Neural crest cell (in vitro differentiated cells): ENCODE measurements at places on chromosomes 11 and 22.

GRCh38 chr11:96366024-96366423 lies 23.0 kb upstream of the MAML2 start:
- no peak for DNase-seq

- peak; percentile 83 for DNase-seq
Measured at GRCh38 chr11:67262731-67263675, 3.3 kb upstream of the GRK2 start.

- no peak for DNase-seq
Measured at GRCh38 chr22:20857247-20857643, 1.4 kb downstream of the PI4KA start.

GRCh38 chr11:6393989-6394670 lies 3.9 kb downstream of the SMPD1 start:
- no peak for DNase-seq

DNA sequence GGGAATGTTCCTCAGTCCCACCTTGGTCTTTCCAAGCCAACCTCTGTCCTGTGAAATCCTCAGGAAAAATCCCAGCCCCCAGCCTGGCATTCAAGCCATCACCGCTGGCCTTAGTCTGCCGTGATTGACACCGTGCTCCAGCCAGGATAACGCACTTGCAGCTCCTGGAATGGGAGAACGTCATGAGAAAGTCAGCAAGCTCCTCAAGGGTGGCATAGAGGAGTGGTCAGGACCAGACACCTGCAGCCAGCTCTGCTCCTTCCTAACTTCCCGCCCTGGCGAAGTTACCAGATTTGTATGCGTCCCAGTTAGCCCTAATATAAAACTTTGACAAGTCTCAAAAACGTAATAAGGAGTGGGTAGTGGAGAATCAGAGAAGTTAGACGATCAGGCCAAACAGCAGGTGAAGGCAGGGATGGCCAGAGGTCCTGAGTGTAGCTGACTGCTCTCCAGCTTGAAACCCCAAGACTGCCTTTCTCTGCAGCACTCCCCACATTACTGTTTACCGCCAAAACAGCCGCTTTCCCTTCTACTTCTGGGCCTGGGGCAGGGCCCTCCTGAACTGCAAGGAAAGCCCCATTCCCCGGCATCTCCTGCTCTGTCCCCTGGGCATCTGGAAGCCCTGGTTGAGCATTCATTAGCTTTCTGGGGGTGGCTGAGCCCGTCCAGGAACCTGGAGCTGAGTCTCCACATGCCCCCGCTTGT lies 1.3 kb upstream of the DKK3 start:
- DNase-seq, result no peak

DNA sequence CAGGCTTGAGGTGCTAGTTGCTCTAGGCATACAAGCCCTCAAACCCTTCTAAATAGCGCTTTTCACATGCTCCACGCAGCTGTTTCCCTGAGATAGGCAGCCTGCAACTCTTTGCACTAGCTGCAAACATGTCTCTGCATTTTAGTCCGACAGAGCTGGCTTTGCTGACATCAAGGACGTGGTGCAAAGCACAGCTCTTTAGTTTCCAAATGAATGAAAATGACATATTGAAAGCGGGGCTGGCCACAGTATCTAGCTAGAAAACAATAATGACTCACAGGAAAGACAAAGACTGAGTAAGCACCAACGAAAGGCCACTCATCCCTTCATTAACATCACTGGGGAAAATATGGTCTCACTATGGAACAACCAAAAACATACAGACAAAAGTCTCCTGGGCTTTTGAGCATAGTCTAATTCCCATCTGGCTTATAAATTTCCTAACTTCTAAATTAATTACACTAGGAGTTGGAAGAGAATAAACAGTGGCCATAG lies 15.3 kb upstream of the ZC3H12C start:
- DNase-seq, result no peak

DNA sequence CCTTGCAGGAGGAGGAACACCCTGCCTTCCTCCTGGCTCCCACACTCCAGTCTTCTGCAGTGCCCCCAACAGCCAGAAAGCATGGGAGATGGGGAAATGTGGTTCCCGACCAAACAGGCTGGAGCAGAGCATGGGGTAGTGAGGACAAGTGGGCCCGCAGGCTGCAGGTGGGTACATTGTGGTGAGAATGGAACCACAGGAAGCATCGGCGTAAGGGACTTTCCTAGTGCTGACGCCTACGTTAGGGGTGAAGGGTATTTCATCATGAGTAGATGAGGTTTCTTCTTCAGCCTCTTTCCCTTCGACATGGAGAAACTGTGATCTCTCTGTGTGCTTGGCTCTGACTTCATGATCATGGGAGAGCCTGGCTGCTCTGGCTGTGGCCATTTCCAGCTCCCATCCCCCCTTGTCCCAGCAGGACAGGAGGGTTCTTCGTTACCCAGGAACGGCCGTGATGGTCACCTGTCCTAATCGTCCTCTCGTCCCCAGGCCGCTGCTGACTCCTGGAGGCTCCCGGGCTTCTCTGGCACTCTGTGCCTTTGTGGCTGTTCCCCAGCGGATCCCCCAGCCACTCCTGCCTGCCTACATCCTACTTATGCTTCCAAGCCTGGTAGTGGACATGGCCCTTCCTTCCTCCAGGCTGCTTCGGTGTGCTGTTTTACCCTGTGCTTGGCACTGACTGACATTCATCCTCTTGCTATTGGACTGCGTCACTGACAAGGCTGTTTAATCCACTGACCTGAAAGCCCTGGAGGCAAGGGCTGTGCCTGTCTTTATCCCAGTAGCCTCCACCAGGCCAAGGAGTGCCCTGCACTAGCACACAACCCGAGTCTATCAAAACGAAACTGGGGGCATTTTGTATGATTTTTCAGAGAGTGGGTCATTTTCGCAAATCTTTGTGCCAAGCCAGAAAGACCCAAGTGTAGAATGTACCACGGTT lies 65.2 kb upstream of the CECR2 start:
- DNase-seq, result no peak

GRCh38 chr11:38476808-38477575 lies 1879.0 kb upstream of the RAG2 start:
- DNase-seq, result no peak

- DNase-seq, result no peak
Measured at GRCh38 chr11:46676436-46677158, 23.8 kb downstream of the ARHGAP1 start.

DNA sequence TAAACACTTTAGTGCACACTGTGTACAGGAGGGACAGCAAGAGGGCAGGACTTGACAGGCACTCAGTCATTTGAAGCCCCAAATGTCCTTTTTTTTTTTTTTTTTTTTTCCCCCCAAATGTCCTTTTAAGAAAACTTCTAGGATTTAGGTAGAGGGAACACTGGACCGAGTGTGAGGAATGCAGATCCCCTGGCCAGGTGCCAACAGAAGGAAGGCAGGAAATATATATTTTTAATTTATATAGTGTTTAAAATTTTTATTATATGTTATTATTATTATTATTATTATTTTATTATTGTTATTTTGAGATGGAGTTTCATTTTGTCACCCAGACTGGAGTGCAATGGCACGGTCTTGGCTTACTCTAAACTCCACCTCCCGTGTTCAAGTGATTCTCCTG lies 35.5 kb downstream of the ARHGAP8 start:
- no peak for DNase-seq

DNA sequence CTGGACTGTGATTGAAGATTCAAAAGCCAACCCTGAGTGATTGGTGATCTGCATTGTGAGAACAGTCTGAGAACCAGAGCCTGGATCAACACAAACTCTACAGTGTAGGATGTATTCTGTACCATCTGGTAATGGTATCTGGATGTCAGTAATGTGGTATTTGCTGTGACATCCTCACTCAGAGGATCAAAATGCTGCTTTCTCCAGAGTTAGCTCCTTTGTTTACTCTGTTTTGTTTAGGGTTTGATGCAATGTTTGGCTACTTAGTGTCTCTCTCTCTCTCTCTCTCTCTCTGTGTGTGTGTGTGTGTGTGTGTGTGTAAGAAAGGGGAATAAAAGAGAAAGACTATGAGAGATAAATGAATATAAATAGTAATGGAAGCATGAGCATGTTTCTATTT lies 24.3 kb downstream of the CASP4 start:
- DNase-seq, result no peak

DNA sequence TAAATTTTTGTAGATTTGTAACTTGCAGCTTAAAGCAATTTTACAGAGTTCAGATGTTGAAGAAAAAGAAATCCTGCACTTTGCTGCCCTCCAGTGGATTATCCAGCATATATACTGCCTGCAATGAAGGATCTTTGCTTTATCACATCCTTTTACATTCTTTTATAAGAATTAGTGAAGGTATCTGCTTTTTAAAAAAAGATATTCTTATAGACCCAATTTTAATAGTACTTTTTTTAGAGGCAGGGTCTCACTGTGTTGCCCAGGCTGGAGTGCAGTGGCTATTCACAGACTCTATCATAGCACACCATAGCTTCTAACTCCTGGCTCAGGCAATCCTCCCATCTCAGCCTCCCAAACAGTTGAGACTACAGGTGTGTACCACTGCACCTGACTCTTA lies 60.7 kb downstream of the TTC17 start:
- peak; percentile 23 for DNase-seq

- no peak for DNase-seq
Measured at GRCh38 chr22:37633089-37633624, 6.3 kb upstream of the SH3BP1 start.

DNA sequence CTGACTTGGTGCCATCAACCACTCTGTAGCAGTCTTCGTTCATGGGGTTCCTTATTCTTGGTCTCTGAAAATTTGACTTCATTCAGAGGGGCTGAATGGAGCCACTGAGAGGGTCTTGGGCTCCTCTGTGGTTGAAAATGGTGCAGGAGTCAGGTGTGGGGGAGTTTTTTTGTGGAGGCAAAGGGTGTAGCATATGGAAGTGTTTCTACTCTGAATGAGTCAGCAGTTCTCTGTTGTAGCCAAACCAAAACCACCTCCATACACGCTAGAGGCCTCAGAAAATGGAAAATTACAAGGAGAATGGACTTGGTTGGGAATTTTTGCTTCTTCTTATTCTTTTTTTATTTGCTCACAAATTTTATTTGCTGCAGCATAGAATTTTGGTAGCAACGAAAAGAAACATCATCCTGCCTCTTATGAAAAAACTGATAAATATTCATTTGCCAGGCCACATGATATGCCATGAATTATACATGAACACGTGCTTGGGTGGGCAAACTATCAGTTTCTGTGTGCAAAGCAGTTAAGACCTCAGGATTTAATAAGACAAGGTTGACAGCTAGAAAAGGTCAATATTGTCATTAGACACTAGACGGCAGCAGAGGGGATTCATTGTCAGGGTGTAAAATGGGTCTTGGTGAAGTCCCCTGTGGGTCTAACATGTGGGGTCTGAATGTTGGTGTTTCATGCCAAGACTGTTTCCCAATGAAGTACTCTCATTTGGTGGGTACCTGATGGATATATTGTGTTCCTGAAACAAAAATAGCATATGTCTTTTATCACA lies 111.7 kb downstream of the MYO18B start:
- DNase-seq, result no peak

- DNase-seq, result peak; percentile 37
Measured at GRCh38 chr11:93444617-93445073, 98.5 kb downstream of the SMCO4 start.

GRCh38 chr11:133081020-133081419 lies 451.3 kb downstream of the OPCML start:
- no peak for DNase-seq

- no peak for DNase-seq
Measured at GRCh38 chr11:75035911-75036565, 47.3 kb downstream of the NEU3 start.

DNA sequence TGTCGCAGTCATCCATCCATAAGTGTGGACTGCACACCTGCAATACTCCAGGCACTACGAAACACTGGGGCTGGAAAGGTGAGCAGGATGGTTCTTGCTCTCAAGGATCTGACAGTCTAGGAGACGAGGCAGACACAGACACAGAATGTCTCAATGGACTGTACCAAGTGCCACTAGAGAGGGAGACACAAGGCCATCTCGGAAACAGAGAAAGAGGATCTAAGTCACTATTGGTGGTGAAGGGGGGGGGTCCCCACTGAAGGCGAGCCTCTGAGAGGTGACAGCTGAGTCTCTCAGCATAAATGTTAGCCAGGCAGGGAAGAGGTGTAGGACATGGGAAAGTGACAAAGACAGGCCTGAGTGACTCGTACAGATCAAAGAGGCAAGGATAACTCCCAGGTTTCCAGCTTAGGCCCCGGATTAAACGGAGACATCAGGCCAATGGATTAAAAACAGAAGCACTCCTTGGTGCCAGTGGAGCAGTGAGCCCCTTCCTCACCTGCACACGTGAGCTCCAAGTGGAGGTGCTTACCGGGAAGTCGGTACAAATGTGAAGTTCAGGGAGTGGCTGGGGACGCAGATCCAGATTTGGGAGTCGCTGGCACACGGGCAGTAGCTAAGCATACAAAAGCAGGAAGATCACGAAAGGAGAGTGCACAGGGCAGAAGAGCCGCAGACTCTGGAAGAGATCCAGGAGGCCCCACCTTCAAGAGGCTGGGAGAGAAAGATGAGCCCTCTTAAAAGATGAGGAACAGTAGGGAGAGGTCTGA lies 117.2 kb downstream of the MICAL3 start:
- no peak for DNase-seq

DNA sequence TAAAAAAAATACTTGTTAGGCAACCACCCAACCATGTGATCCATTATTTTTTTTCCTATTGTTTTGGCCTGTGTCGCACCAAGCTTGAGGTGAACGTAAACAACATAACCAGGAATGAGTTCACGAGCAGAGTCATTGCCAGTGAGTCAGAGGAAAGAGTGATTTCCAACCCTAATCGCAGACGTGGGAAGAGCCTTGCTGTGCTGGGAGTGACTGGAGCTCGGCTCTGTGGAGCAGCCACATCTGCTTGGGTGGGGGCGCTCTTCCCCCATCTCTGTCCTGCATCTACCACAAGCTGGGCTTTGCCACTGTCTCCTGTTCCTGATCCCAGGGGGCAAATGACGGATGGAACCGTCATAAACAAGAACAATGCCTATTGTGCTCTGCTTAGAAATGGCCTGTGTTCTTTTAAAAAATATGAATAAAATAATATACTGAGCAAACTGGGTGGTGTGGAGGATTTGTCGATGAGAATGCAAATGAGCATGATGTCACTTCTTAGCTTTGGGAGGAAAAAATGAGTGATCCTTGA lies 210.0 kb downstream of the KIRREL3 start:
- DNase-seq, result no peak

- no peak for DNase-seq
Measured at GRCh38 chr11:112949781-112950575, 11.2 kb upstream of the NCAM1 start.

DNA sequence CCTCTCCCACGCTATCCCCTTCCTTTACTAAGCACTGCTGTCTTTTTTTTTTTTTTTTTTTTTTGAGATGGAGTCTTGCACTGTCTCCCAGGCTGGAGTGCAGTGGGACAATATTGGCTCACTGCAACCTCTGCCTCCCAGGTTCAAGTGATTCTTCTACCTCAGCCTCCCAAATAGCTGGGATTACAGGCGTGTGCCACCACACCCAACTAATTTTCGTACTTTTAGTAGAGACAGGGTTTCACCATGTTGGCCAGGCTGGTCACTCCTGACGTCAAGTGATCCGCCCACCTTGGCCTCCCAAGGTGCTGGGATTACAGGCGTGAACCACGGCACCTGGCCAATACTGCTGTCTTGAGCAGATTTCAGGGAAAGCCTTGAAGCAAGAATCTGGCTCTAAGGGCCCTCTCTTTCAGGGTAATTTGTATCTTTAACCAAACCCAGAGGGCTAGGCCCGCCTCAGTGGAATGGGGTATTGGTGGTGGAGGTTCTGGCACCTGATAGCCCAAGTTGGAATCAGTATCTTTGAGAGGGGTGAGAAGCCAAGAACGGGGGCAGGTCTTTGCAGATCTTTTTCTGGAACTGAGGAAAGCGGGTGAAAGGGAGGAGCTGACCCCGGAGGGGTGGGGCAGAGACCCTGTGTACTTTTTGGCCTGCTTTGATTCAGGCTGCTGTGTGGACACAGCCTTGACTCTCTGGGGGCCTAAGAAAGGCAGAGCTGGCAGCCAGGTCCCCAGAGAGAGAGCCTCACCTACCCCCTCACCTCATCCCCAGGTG lies 37.0 kb downstream of the TRIOBP start:
- no peak for DNase-seq
